Neural progenitor cell (in vitro differentiated cells): ENCODE measurements at places on chromosomes 16 and 17. TPM values are rescaled to one million over a fixed set of nuclear protein-coding genes. Genes with fewer than 3 reads are reported as not detected.

SPN gene
- 0.02 and 0.25 TPM in 2 replicates for total RNA-seq

NLRC3 gene
- total RNA-seq: 0.25 TPM in 1 of 2 replicates, not detected in the other

ASPHD1 gene
- 0.97 and 4.5 TPM in 2 replicates for total RNA-seq

NATD1 gene
- total RNA-seq: 4.3 and 7.8 TPM in 2 replicates

GUCY2D gene
- total RNA-seq: 0.37 TPM in 1 of 2 replicates, not detected in the other
